Motor neuron (in vitro differentiated cells): ENCODE measurements at places on chromosomes 16 and 17. TPM values are rescaled to one million over a fixed set of nuclear protein-coding genes. Genes with fewer than 3 reads are reported as not detected.

C1QTNF1 gene
- total RNA-seq = 1.2 and 1.4 TPM in 2 replicates

NTN1 gene
- 9.0 and 10.1 TPM in 2 replicates for total RNA-seq

DNA sequence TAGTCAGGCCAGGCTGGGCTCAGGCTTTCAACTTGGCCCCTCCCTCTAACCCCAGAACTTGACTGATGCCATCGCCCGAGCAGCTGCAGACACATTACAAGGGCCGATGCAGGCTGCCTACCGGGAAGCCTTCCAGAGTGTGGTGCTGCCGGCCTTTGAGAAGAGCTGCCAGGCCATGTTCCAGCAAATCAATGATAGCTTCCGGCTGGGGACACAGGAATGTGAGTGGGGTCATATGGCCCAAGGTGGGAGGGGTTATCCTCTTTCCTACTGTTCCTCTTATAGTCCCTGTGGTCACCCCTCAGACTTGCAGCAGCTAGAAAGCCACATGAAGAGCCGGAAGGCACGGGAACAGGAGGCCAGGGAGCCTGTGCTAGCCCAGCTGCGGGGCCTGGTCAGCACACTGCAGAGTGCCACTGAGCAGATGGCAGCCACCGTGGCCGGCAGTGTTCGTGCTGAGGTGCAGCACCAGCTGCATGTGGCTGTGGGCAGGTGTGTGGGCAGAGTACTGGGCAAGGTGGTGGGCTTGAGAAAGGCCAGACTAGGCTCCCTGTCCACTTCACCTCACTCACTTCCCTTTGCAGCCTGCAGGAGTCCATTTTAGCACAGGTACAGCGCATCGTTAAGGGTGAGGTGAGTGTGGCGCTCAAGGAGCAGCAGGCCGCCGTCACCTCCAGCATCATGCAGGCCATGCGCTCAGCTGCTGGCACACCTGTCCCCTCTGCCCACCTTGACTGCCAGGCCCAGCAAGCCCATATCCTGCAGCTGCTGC, 2.1 kb upstream of the NRN1L start:
- ATAC-seq = no peak

DNA sequence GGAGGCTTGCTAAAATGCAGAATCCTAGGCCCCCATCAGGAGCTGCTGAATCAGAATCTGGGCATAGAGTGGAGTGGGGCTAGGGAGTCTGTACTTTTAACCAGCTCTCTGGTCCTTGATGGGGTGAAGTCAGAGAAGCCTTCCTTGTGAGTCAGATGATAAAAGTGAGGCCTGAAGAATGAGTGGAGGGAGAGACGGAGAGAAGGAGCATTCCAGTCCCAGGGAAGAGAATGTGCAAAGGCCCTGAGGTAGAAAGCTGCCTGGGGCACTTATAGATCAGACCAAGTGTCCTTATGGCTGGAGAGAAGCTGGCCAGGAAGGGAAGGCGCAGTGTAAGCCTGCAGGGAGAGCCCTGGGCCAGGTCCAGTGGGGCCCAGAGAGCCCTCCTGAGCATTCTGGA, 235.1 kb upstream of the NLRP1 start:
- no peak for ATAC-seq

GRCh38 chr16:46911038-46911437, 26.9 kb downstream of the GPT2 start:
- no peak for ATAC-seq

DNA sequence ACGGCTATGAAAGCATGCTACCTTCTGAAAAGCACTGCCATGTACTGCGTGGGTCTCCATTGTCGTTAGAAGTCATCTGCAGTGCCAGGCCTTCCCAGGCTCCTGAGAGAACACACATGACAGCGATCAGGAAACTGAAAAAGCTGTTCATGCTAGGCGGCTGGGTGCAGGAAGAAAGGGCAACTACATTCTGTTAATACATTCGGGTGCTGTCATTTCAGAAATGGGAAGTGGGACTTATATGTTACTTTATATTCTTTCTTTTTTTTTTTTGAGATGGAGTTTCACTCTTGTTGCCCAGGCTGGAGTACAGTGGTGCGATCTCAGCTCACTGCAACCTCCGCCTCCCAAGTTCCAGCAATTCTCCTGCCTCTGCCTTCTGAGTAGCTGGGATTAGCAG, 19.9 kb downstream of the CFAP20 start:
- ATAC-seq = no peak

DNA sequence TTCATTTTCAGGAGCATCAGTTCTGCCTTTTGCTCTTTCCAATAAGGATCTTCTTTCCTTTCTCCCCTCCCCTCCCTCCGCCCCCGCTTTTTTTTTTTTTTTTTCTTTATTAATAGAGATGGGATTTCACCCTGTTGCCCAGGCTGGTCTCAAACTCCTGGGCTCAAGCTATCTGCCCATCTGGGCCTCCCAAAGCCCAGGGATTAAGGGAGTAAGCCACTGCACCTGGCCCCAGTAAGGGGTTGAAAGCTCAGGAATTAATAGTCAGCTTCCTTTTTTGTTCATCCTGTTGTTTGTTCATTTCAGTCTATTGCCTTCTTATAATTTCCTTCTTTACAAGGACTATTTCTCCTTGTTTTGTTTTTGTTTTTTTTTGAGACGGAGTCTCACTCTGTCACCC, 7.9 kb upstream of the C17orf58 start:
- ATAC-seq = no peak
